ENCODE measurements at places on chromosomes 3 and 15.

DNA sequence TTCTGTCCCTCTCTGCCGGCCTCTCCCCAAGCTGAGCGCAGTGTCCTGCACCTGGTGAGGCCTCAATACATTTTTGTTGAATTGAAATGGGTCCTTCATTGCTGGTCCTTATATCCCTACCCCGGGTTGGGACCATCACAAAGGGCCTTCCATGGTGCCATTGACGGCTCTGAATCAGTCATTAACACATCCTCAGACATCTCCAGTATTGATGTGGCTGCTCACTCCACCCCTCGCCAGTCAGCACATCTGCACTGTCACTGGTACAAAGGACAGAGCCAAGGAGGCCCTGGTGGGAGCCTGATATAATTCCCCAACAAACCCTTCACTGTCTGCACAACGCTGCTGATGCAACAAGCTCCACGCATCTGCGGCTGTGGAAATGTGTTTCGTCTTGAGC lies 191.6 kb upstream of the TOPAZ1 start:
- peaks cover 8% of the 10 kb centered on the region for H3K27me3 ChIP-seq
- no peak for DNase-seq
- no peaks in the 10 kb centered on the region for H3K4me1 ChIP-seq
- no peak overlapping the region for H3K4me3 ChIP-seq
- no peaks in the 10 kb centered on the region for H3K36me3 ChIP-seq

DNA sequence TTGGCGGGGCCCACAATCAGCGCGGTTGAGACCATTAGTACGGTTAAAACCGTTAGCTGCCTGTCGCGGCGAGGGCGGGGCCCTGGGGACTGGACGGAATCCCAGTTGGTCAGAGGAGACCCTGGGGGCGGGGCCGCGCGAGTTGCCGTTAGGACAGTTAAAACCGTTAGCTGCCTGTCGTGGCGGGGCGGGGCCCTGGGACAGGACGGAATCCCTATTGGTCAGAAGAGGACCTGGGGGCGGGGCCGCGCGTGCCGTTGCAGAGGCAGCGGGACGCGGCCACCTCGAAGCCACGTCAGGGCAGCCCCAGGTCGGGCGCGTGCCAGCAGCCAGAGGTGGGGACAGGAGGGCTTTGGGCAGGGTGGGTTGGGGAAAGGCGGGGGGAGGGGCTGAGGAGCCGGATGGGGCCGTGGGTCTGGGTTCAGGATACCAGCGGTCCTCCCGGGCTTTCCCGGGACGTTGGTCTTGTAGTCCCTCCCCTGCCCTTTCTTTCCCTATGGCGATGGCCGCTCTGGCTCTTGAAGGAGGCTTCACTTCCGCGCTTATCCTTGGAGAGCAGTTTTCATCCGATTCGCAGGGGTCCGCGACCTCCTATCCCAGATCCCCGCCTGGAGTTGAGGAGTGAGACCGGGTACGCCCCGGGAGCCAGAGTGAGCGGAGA lies 28.0 kb downstream of the KLHDC8B start:
- H3K36me3 ChIP-seq = no peaks in the 10 kb centered on the region
- peak; percentile 96 for DNase-seq
- peaks cover 15% of the 10 kb centered on the region for H3K4me1 ChIP-seq
- no peaks in the 10 kb centered on the region for H3K27me3 ChIP-seq

DNA sequence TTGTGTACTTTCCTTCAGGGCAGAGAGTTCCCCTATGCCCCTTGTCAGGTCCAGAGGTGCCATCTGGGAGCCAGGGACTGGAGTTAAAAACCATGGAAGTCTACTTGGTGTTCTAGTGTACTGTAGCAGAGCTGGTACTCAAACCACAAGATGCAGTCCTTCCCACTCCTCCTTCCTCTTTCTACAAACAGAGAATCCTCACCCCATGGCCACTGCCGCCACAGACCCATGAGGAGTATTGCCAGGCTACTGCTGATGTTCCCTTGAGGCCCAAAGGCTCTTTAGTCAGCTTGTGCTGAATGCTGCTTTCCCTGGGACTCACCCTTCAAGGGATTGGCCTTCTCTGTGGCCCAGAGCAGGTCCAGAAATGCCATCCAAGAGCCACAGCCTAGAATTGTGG lies 229.2 kb upstream of the ZPLD1 start:
- no peak for DNase-seq
- H3K4me3 ChIP-seq = no peak overlapping the region
- H3K27me3 ChIP-seq = no peaks in the 10 kb centered on the region
- no peaks in the 10 kb centered on the region for H3K36me3 ChIP-seq
- peaks cover 16% of the 10 kb centered on the region for H3K4me1 ChIP-seq

DNA sequence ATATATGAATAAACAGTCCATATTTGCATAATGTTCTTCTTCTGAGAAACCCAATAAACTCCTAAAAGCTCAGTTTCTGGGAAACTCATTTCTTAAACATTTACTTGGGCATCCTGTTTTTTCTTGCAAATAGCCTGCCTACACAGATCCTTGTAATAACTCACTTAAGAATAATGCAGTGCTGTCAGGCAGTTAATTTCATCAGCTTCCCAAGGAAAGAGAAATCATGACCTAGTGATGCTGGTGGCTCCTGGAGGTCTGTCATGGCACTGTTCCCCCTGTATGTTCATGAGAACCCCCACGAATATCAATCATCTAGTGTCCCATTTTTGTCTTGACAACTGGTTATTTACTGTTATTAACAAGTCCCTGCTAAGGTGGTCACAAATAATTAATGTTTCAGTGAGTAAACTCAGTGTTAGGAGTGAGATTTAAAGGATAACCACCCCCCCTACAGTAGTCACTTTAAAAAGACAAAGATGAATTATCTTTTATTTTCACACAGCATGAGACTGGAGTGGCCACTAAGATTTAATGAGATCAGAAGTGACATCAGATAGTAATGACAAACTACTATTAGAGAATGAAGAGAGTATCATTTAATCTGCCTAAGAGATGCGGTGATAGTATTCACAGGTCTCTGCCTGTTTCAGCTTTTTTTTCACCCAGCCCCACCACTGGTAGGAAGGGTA lies 279.5 kb upstream of the NECTIN3 start:
- no peaks in the 10 kb centered on the region for H3K27me3 ChIP-seq
- no peak for DNase-seq
- no peaks in the 10 kb centered on the region for H3K36me3 ChIP-seq
- H3K4me3 ChIP-seq = no peak overlapping the region
- no peaks in the 10 kb centered on the region for H3K4me1 ChIP-seq

- DNase-seq = no peak
- H3K27ac ChIP-seq = no peak overlapping the region
- H3K4me1 ChIP-seq = no peaks in the 10 kb centered on the region
- no peak overlapping the region for H3K4me3 ChIP-seq
These were observed 34.2 kb downstream of the MYZAP start for GRCh38 chr15:57625703-57626448.

DNA sequence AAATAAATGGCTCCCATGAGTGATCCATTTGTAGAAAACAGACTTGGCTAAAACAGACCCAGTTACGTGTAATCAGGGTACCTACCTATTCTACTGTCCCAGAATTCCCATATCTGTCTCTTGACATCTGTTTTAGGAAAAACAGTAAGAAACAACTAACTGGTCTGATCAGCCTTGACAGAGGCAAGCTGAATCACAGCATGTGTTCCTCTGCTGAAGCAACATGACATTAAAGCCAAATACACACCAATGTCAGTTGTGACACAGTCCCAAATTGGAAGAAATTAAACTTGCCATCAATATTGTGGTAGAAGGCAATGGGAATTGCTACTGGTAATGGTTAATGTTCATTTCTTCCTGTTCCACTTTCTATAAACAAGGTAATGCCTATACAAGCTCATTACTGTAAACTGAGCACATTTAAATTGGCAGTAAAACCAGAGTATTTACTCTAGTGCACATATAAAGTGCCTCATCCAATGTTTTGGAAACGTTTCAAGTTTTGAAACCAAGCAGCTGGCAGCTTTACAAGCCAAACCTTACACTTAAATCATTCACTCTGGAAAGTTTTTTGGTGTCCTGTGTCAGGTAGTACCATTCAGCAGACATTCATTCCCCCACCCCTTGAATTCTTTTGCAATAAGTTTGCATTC lies 27.0 kb downstream of the ALDH1A2 start:
- no peak overlapping the region for H3K4me3 ChIP-seq
- no peaks in the 10 kb centered on the region for H3K36me3 ChIP-seq
- no peaks in the 10 kb centered on the region for H3K27me3 ChIP-seq

GRCh38 chr3:186754006-186754405 lies 29.4 kb upstream of the EIF4A2 start:
- H3K4me1 ChIP-seq = peaks cover 7% of the 10 kb centered on the region
- H3K4me3 ChIP-seq = no peak overlapping the region
- H3K27me3 ChIP-seq = no peaks in the 10 kb centered on the region
- DNase-seq = no peak
- H3K36me3 ChIP-seq = no peaks in the 10 kb centered on the region

- H3K4me1 ChIP-seq = peaks cover 47% of the 10 kb centered on the region
- no peaks in the 10 kb centered on the region for H3K27me3 ChIP-seq
- peak overlapping the region; percentile 97 for H3K27ac ChIP-seq
- no peaks in the 10 kb centered on the region for H3K36me3 ChIP-seq
- peak overlapping the region; percentile 81 for H3K4me3 ChIP-seq
These were observed 1.4 kb downstream of the PLSCR1 start for GRCh38 chr3:146542978-146543377.

GRCh38 chr15:38017721-38018120 lies 83.3 kb downstream of the TMCO5A start:
- peaks cover 2% of the 10 kb centered on the region for H3K4me1 ChIP-seq
- no peak for DNase-seq
- no peaks in the 10 kb centered on the region for H3K27me3 ChIP-seq

DNA sequence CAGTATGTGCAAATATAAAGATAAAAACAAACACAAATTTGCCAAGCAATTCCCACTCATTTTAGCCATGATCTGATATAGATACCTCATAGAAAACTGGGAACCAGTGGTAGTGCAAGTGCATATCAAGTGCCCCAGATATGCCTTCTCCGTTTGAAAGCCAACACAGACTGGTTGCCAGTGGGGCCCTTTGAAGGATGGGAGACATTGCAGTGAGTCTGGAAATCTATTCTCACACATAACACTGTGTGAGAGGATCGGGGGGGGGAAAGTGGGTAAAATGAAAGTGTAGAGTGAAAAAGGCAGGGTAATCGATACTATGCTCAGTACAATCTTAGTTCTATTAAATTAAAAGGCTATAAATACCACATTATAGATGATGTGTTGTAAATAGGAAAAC lies 83.0 kb downstream of the CBLB start:
- H3K4me1 ChIP-seq = peaks cover 8% of the 10 kb centered on the region
- no peak overlapping the region for H3K27ac ChIP-seq
- no peak overlapping the region for H3K4me3 ChIP-seq
- no peaks in the 10 kb centered on the region for H3K27me3 ChIP-seq
- no peak for DNase-seq

- H3K27me3 ChIP-seq = no peaks in the 10 kb centered on the region
- H3K27ac ChIP-seq = no peak overlapping the region
- no peaks in the 10 kb centered on the region for H3K4me1 ChIP-seq
- no peak for DNase-seq
- H3K36me3 ChIP-seq = no peaks in the 10 kb centered on the region
These were observed 366.5 kb downstream of the GAP43 start for GRCh38 chr3:115989684-115990421.

DNA sequence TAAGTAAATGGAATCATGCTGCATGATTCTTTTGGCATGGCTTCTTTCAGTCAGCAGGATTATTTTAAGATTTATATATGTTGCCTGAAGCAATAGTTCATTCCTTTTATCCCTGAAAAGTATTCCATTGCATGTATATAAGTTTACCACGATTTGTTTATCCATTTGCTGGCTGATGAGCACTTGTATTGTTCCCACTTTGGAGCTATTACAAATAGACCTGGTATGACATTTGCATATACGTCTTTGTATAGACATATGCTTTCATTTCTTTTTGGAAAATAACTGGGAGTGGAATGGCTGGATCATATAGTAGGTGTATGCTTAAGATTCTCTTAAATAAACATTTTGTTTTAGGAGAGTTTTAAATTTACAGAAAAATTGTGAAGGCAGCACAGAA lies 79.3 kb upstream of the CBLB start:
- no peak overlapping the region for H3K4me3 ChIP-seq
- H3K27me3 ChIP-seq = no peaks in the 10 kb centered on the region
- no peak overlapping the region for H3K27ac ChIP-seq
- no peaks in the 10 kb centered on the region for H3K4me1 ChIP-seq
- no peaks in the 10 kb centered on the region for H3K36me3 ChIP-seq

DNA sequence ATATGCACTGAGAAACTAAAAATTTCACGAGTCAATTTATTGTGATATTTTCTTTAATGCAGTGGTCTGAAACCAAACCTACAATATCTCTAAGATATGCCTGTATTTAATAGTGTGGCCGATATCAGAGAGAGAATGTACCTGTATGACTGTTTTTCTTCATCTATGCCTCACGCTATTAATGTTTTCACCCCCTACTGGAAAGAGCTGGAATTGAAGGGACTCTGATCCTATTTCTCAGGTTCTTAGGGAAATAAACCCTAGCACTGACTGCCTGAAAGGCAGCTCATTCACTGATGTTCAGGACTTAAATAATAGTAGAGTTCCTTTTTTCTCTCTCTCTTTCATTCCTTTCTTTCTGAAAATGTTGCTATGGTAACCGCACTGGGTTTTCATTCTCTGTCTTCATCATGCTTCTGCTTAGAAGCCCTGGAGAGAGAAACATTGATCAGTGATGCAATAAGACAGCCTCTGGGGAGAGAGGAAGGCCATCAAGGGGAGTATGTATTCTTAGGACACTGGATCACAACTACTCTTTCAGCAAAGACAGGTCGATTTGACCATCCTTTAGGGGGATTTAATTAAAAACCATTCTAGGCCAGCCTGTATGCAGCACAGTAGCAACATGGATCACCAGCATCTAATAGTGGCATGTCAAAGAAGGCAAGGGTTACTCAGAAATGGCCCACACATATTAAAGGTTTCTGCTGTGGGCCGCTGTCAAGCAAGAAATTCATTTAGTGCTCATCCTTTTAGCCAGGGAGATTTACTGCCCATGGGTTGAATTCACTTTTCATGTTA lies 1135.7 kb downstream of the IGSF11 start:
- H3K27ac ChIP-seq = no peak overlapping the region
- no peaks in the 10 kb centered on the region for H3K36me3 ChIP-seq
- no peaks in the 10 kb centered on the region for H3K4me1 ChIP-seq
- no peak overlapping the region for H3K4me3 ChIP-seq
- H3K27me3 ChIP-seq = no peaks in the 10 kb centered on the region
- DNase-seq = no peak

DNA sequence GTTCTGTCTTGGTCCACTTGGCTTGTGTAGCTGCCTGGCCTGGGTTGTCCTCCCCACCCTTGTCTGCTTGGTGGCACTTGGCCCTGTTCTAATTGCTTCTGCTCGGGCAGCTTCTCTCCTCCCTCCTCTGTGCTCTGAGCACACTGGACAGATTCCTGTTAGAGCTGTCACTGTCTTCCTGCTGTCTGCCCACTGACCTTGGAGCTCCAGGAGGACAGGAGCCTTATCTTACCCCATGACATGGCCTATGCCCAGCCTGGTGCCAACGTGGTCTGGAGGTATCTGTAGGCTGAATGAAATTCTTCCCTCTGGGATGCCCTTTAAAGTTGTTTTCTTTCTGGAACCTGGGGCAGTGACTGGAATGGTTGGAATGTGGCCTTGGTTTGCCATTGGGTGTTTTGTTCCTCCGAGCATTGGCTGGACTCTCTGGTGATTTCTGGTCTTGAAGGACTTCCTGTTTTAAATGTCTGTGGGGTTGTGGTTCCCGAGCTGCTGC lies 94.1 kb downstream of the FAM43A start:
- no peak overlapping the region for H3K27ac ChIP-seq
- no peak for DNase-seq
- peaks cover 17% of the 10 kb centered on the region for H3K4me1 ChIP-seq
